ENCODE measurements at places on chromosomes 2 and 18.

DNA sequence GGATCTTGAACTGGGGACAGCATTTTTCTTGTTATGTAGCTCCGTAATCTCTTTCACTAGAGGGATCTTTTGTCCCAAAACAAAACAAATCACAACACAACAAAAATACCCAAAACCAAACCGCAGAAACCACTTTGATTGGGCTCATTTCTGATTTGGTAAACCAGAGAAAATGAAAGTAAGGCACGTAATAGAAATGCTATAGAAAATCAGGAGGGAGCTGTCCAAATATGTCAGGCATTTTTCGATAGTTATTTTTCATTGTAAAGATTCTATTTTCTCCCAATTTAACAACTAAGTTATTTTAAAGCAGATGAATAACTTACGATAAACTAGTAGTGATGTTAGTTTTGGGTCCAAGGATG, 406.5 kb downstream of the XIRP2 start:
- DNase-seq: no peak

DNA sequence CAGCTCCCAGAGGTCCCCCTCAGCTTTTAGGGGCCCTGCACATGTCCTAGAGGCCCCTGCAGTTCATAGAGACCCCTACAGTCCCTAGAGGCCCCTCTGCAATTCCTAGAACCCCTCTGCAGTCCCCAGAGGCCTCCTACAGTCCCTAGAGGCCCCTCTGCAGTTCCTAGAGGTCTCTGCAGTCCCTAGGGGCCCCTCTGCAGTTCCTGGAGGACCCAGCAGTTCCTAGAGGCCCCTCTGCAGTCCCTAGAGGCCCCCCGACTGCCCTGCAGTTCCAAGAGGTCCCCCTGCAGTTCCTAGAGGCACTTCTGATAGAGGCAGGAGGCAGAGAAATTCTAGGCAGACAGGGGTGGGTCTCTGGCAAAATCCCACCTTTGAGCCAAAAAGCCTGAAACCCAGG, 35.4 kb downstream of the MC2R start:
- DNase-seq: no peak

- no peak for DNase-seq
Measured at GRCh38 chr18:77129150-77129551, 3.4 kb downstream of the MBP start.

GRCh38 chr2:112020561-112020960, 34.5 kb upstream of the TMEM87B start:
- DNase-seq: no peak

DNA sequence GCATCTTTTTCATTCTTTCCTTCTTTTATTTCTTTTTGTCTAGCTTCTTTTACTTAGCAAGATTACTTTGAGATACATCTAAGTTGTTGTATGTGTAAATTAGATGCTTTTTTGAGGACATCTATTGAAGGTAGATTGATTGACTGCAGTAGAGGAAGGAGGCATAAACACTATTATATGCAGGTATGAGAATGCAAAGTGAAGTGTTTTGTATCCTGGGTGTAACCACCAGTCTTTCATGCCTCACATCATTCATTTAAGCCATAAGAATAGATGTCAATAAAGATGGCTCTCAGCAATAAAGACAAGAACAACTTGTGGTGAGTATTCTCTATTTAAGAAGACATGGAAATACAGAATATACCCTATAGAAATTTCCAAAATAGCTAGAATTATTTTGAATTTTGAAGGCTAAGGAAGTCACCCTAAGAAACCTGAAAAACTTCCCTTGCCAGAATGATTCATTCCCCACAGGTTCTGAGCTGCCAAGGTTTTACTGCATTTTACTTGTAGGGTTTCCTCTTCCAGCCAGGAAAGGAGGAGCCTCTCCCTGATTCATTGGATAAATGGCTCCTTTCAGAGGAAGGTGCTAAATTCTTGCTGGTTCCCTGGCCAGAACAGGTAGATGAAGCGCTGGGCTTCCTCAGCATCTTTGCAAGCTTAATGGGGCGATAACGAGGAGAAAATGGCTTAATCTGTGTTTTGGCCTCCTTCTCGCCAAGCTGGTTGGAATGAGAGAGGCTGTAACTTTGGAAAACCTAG, 279.8 kb upstream of the SLC14A2 start:
- no peak for DNase-seq

DNA sequence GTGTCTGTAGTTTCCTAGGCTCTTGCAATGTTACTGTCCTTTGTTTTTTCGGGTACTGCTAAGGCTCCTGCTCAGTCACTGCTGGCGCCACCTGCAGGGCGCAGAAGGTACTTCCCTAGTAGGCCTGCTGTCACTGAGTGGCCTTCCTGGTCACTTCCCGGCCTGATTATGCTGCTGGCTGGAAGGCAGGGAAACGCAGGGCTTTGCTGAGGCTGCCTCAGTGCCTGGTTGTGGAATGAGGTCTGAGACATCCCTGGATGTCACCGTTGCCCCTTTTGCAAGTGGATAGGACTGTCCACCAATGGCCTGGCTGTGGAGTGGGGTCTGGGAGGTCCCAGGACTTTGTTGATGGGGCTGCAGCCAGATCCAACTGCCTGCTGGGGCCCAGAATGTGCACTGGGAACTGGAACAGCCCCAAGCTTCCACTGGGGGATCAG, 13.1 kb downstream of the DAW1 start:
- peak; percentile 84 for DNase-seq

DNA sequence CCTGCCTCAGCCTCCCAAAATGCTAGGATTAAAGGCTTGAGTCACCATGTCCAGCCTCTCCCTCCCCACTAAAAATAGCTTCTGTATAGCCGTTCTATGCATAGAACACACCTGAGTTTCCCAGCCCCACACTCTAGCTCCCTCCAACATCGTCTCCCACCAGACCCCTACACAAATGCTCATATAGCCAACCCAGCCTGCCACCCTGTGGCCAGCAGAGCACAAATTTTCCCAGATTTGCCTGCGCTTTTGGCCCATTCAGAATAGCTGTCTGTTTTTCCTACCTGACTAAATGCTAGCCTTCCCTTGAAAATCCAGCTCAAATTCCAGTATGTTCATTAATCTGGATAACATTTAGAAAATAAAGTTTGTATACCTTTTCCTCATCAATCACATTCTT, 22.8 kb downstream of the TRABD2A start:
- DNase-seq: no peak

GRCh38 chr18:43139288-43139946, 23.9 kb upstream of the RIT2 start:
- no peak for DNase-seq

- DNase-seq: no peak
Measured at GRCh38 chr2:46490521-46491141, 11.3 kb downstream of the TMEM247 start.

GRCh38 chr18:63025251-63026090, 294.1 kb downstream of the BCL2 start:
- DNase-seq: peak; percentile 77

DNA sequence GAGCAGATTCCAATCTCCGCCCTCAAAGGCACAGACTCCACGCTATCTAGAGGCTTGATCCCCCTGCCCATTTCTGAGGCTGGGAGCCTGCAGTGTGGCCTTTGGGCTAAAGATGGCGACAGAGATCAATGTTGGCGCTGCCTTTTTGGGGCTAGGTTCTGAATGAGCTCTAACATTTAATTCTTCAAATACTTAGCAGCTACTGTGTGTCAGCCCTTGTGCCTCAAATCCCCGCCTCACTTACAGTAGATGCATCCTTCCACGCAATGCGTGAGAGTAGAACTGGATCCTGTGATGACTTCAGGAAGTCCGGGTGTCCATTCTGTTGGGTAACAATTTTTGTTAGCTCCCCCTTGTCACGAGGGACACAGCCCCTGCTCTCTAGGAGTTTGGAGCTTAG, 12.4 kb downstream of the IL1F10 start:
- no peak for DNase-seq

GRCh38 chr18:48133671-48134251, 203.3 kb upstream of the SMAD2 start:
- peak; percentile 71 for DNase-seq

DNA sequence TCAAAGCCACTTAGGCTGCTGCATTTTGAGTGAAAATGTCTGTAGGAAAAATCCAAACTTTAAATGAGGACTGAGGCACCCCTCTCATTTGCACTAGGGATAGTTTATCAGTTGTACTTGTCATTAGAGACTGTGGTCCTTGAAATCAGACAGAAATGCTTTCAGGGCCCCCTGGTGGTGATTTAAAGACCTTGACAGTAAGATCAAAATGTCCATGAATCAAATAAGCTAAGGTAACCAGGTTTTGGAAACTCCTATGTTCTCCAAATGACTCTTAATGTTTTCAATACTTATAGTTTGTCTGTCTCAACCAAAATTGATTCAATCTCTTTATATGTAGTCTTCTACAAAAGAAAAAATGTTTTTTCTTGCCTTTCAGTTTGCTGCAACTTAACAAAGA, 28.8 kb upstream of the DDX18 start:
- peak; percentile 28 for DNase-seq

DNA sequence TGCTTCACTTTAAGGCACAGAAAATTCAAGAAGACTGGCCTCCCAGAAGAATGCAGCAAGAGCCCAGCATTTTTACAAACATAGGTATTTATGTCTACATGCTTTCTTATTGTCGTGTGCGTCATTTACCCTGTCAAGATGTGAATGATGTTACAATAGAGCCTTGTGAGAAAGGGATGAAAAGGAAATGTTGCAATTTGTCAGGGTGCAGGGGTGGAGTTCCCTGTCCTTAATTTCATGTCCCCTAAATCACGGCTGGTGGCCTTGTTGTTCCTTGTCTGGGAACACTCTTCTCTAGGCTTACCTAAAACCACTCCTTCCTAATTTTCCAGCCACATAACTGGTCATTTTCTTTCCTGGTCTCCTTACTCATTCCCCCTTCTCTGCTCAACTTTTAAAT, 194.2 kb downstream of the TXNL1 start:
- no peak for DNase-seq

DNA sequence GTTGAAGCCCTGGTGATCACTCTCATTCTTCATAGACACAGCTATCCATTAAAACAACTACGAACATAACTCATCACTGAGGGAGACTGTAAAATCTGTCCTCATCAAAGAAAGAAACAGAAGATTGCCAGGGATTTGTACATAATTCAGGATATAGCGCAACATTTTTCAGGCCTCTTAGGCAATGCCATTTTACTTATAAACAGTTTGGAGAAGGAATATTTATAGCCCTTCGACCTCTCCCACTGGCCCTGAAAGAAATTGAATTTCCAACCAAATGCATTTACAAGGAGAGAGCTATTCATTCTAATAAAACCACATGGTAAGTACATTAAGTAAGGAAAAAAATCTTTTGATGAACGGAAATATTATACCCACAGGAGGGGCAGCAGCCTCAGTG, 295.0 kb downstream of the RAD51AP2 start:
- DNase-seq: no peak

DNA sequence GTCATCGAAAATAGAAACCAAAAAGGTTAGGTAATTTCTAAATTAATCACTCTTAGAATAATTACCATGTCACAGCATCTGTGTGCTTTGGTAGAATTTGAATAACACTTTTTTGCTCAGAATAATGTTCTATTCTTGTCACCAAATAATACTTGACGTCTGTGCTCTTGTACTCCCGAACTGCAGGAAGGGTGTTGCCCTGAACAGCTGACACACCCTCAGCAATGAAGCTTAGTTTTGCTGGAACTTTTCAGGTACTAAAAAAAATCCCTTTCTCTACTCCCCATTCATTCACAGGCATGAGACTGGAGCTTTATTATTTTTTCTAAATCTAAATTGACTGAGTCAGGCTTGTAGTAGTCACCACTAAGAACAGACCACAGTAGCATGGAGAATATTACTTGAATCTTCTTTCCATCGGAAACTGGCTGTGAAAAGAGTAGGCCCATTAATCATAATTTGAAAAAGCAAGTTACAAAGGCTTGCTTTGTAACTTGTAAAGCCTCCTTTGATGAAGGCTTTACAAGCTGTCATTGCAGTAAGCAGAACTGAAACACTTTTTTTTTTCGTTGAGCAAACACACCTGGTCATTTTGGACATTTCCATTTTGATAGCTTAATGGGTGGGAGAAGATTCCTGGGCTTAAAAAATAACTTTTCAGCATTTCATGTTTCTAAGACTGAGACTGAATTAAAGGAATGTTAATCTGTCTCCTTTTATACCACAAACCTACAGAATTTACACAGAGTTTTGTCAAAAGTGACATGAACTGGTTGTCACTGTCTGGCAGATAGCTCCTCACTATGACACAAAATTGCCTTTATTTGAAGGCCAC, 70.3 kb upstream of the PELI1 start:
- peak; percentile 72 for DNase-seq

GRCh38 chr2:887639-888038, 63.0 kb upstream of the SNTG2 start:
- DNase-seq: no peak

GRCh38 chr2:232353660-232354059, 24.9 kb upstream of the ALPP start:
- DNase-seq: no peak

GRCh38 chr2:70785137-70785911, 5.1 kb downstream of the FIGLA start:
- DNase-seq: peak; percentile 75

GRCh38 chr18:14912967-14913366, 165.0 kb downstream of the ANKRD30B start:
- DNase-seq: no peak

- no peak for DNase-seq
Measured at GRCh38 chr2:138432971-138433370, 68.6 kb upstream of the SPOPL start.
